Activated T-helper 1 cell treated with Interleukin-2 at 50 U/mL for 16 hours (primary cell): ENCODE measurements at places on chromosomes 2 and 18.

- DNase-seq, result no peak
Measured at GRCh38 chr2:107108556-107108955, 222.6 kb upstream of the ST6GAL2 start.

DNA sequence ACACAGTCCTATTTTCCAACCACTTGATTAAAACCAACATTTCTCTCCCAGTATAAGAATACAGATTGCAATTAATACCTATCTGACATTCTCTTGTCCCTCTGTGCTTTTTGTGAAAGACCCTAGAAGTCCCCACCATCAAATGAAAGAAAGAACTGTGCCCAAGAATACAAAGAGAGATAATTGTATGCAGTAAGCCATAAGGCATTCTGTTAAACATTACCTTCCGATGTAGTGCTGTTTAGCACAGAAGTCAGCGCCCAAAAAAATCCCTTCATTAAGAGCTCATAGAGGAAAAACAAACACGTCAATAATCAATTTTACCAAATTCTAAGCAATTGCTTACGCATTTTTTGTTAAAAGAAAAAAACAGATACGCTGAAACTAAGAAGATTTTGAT is 41.1 kb downstream of the ZNF516 start:
- DNase-seq, result no peak

DNA sequence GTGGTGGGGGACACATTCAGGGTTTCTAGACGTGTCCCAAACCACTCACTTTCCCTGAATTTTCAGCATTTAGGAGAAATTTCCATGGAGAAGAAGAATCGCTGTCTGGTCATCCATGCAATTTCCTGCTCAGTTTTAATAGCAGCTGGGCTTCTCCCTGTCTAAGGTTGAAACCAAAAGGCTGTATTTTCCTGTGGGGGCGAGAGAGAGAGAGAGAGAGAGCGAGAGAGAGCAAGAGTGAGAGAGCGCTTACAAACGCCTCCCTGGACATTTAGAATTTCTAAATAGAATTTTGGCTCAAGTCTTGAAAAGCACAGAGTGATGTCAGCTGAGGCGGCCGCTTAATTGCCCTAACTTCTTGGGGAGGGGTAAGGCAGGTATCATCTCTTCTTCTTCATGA is 110.8 kb downstream of the SETBP1 start:
- DNase-seq, result no peak

DNA sequence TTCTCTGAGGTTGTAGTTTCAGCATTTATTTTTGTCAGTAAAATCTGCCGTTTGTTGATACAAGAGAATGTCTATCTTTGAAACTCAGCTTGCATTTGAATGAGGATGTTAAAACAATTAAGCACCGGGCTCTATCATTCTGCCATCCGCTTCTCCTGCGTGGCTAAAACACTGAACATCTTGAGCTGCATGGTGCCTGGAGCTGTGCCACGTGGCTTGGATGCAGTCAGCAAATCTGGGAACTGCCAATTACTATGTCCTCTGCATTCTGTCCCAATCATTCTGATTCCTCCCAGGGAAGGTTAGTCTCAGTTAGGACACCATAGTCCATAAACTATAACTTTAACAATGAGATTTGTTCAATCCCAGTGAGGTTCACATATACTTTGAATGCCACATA is 598.4 kb downstream of the FBXO15 start:
- DNase-seq, result no peak

- no peak for DNase-seq
Measured at GRCh38 chr2:42924418-42924886, 132.1 kb upstream of the HAAO start.

DNA sequence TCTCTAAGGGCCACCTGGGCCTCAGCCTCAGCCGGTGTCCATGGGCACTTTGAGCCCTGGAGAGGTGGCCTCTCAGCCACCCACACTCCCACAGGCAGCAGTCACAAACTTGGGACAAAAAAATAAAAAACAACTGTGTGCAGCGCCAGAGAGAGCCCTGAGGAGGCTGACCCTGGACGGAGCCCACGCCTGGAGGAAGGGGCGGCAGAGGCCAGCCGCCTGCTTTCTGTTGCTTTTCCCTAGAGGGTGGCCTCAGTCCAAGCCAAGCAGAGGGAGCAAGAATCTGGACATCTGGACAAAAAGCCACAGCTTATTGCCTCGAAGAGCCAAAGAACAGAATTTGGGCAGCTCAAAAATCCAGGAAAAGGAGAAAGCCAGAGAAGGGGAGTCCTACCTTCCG is 43.3 kb upstream of the LDLRAD4 start:
- no peak for DNase-seq

- no peak for DNase-seq
Measured at GRCh38 chr2:189466656-189467055, 25.4 kb downstream of the WDR75 start.

GRCh38 chr2:171346723-171347557 is 86.8 kb downstream of the METTL8 start:
- no peak for DNase-seq

GRCh38 chr2:219823574-219823973 is 196.1 kb downstream of the SLC4A3 start:
- DNase-seq, result no peak

GRCh38 chr2:143607231-143608062 is 478.2 kb downstream of the ARHGAP15 start:
- DNase-seq, result no peak

DNA sequence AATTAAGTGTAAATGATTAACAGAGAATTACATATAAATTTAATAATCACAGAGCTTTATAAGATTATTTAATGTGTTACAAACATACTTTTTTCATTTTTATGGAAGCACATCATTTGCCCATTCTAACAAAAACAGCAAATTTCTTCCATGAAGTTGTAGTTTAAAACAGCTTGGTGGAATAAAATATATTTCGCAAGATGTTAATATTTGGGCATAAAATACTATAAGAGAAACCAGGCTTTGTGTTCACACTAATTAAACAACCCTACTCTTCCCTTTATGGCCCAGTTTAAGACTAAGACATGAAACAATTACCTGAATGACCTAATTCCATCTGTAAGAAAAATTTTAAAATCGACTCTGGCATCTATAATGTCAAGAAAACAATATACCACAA is 69.4 kb downstream of the LNPK start:
- DNase-seq, result no peak

DNA sequence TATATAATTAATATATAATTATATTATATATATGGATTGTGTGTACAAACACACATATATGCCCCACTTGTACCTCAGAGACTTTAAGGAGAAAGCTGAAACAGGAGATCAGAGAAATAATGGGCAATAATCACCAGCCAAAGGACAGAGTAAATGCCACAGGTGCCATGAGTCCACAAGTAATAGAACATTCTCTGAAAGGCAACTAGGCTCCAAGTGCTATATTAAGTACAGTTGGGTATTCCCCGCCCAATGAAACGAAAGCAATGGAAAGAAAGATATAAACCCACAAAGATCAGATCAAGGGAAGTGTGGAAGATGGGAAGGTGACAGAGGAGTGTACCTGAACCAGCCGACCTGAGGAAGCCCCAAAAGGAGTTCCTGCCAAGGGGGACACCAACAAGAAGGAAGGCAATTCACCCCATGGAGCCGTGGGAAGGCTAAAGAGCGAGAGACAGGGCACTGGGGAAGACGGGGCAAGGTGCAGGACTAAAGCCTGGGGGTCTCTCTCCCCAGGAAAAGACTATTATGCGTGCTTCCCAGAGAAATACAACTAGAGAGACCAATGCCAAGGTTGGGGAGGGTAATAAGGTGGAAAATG is 19.0 kb downstream of the DYM start:
- no peak for DNase-seq

GRCh38 chr2:141301551-141301950 is 829.3 kb downstream of the LRP1B start:
- DNase-seq, result no peak

DNA sequence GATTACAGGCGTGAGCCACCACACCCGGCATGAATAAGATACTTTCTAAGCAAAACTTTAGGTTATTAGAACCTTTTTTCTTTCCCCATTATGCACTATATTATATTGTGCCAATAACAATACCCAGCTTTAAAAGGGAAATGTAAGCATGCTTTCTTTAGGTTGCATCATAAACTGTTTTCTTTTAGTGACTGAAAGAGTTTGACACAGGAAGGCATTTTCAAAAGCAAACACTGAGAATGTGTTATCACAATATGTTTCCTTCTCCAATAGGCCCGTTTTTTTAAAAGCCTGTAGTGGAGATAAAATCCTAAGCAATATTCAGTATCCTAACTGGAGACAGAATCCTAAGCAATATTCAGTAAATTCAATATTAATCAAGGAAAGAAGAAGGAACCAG is 16.7 kb upstream of the EPB41L5 start:
- DNase-seq, result no peak

DNA sequence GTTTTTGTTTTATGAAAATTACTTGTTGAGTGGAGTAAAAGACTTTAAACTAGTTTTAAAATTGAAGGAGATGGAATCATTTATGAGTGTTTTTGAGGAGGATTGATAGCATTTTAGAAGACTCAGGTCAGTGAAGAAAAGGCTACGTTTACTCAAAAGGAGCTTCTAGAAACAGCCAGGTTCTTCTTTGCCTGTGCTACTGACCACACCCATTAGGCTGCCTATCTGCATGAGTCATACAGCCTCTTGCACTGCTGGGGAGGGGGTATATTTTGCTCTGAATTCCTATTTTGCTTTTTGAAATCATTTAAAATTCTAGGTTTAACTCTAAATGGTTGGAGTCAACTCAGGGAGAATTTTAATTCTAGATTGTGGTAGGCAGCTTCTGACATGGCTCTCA is 22.3 kb downstream of the EFEMP1 start:
- DNase-seq, result no peak

DNA sequence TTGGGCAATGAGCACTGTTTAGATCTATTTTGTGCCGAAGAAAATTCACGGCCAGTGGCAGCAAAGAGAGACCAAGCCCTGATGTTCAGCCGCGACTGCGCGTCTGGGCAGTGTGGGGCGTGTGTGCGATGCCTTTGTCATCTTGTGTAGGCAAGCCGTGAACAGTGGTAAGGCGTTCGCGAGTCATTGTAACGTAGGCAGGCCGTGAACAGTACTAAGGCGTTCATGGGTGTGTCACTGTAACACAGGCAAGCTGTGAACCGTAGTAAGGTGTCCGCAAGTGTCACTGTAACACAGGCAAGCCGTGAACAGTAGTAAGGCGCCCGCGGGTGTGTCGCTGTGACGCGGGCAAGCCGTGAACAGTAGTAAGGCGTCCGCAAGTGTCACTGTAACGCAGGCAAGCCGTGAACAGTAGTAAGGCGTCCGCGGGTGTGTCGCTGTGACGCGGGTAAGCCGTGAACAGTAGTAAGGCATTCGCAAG is 99.9 kb downstream of the NFATC1 start:
- no peak for DNase-seq

DNA sequence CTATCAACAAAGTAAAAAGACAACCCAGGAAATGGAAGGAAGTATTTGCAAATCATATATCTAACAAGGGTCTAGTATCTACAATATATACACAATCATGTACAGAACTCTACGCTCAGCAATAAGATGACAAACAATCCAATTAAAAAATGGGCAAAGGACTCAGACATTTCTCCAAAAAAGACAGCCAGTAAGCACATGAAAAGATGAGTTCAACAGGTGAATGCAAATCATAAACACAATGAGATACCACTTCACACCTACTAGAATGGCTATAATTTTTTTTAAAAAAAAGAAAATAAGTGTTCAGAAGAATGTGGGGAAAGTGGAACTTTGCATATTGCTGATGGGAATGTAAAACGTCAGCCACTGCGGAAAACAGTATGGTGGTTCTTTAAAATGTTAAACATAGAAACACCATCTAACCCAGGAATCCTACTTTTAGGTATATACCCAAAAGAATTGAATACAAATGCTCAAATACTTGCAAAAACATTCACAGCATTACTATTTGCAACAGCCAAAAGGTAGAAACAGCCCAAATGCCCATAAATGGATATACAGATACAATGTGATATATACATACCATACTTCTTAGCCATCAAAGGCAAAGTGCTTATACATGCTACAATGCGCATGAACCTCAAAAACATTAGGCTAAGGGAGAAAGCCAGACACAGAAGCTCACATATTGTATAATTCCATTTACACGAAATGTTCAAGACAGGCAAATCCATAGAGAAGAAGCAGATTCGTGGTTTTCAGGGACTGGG is 121.2 kb downstream of the CABYR start:
- no peak for DNase-seq

DNA sequence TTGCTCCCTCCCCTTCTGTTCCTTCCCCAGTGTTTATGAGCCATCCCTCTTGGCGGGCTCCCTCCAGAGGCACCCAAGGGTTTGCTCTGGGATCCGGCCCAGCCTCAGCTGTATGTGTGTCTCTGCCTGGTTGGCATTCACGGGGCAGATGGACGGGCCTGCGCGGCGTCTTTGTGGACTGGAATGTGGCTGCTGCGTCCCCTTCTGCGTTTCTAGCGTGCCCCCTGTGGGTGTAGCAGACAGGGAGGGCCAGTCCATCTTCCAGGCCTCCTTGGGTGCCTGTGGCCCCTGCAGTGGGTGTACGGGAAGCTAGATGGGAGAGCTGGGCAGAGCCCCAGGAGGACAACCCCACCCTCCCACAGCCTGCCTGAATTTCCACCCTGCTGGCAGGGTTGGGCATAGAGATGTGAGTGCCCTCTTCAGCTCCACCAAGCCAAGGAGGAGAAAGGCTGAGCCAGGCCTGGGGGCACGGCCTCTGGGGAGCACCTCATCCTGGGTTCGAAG is 15.7 kb downstream of the GPC1 start:
- no peak for DNase-seq

DNA sequence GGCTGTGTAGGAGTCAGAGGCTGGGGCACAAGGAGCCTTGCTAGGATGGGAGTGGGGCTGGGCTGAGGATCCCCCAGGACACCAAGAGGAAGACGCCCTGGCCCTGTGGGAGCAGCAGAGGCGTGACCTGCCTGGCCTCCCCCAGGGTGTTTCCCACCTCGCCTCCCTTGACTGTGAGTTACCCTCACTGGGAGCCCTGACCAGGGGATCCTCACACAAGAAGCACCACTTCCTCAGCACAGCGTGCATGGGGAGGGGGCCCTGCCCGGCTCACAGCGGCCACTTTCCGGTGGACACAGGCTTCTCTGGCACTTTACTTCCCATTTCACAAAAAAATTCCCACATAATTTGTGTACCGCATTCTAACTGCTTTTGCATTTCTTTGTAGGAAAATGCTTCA is 187.7 kb downstream of the EIPR1 start:
- no peak for DNase-seq

GRCh38 chr2:108829578-108830310 is 43.2 kb downstream of the CCDC138 start:
- no peak for DNase-seq

DNA sequence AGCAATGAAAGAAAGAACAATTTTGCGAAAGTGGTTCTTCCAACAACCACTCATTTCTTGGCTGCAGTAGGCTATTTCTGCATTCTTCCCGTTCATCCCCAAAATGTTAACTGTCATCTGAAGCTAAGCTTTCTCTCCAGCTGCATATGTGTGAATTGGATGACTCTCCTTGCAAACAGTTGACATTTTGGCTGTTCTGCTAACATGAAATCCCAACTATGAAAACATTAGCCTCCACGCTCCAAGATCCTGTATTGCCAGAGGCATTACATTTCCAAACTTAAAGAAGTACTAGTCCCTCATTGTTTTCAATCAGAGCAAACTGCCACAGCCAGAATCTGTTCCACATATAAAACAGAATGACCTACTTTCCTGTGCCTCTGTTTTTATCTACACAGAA is 88.5 kb downstream of the TGIF1 start:
- DNase-seq, result no peak

GRCh38 chr2:67524213-67524612 is 127.1 kb downstream of the ETAA1 start:
- no peak for DNase-seq
